HTR-8/SVneo (cell line): ENCODE measurements at places on chromosomes 6 and 20.

GRCh38 chr6:135052939-135053338, 1.7 kb downstream of the HBS1L start:
- DNase-seq: no peak

DNA sequence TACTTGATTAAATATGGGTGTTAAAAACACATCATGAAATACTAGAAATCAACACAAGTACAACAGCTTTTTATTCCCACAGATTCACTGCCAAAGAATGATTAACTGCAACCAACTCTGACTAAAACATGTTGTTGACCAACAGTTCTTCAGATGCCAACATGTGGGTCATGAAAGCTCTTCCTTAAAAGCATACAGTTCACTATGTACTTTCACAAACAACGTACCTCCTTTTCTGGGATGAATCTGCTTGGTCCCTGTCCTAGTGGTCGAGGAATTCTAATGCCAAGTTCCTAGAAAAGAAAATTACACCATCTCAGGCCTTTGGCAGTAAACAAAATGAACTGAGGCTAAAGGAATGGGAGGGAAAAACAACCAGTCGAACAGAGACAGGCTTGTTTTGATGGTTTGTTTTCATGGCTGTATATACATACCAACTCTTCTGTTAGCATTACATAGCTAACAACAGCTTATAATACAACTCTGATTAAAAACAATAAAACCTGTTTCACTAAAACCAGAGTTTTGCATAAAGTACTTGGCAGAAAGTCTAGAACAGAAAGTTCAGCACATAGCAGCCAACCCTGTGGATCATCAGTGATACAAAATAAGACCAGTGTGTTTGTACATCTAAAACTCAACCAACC, 92.5 kb downstream of the SESN1 start:
- DNase-seq: no peak

- DNase-seq: no peak
Measured at GRCh38 chr20:51554538-51555165, 12.1 kb upstream of the NFATC2 start.

DNA sequence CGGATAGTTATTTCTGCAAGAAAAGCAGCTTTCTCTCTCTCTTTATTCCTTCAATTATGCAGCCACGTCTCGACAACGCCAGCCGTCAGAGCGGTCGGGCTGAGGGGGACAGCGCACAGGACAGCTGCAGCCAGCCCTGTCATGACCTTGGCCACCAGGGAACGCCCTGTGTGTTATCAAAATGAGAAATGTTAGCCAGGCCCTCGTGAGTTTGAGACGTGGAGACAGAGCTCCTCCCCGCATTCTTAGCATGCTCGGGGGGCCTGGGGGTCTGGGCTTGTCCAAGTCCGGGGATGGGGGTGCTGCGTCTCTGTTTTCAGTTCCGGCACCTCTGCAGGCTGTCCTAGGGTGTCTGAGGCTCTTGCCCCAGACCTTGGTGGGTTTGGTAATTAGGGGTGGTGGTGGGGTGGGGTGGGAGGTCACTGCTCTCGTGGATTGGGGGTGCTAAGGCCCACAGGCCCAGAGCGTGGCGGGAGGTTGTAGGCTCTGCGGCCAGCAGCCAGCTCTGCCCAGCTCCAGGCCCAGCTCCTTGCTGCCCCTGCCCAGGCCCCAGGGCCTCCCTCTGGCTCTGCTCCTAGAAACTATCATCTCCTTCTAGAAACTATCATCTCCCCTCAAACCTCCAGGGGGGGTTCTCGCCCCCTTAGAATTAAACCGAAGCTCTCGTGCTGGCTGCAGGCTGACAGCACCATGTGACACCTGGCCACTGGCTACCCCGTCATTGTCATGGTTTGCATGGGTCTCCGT, 54.3 kb upstream of the GATA5 start:
- no peak for DNase-seq

- DNase-seq: no peak
Measured at GRCh38 chr6:4383910-4384638, 248.7 kb upstream of the ECI2 start.

DNA sequence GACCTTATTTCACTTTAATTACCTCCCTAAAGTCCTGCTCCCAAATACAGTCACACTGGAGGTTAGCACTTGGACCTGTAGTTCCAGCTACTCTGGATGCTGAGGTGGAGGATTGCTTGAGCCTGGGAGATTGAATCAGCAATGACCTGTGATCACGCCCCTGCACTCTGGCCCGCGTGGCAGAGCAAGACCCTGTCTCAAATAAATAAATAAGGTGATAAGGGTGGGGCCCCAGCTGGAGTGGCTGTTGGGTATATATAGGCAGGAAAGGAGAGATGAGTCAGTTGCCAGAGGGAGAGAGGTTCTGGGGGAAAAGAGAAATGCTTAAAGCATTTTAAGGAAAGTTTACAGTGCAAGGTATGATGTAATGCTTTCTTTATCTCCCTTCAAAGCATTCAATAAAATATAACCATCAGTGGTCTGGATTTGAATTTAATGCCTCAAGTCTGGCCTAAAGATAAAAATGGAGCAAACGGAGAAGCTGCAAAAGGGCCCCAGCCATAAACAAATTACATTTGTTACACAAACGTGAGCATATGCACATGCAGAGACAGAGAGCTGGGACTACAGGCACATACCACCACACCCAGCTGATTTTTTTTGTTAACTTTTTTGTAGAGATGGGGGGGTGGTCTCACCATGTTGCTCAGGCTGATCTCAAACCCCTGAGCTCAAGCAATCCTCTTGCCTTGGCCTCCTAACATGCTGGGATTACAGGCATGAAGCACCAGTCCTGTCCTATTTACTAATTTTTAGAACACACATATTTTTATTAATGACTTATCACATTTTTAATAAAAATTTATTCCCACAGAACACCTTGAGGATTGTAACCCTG, 6.1 kb upstream of the PM20D2 start:
- DNase-seq: no peak

DNA sequence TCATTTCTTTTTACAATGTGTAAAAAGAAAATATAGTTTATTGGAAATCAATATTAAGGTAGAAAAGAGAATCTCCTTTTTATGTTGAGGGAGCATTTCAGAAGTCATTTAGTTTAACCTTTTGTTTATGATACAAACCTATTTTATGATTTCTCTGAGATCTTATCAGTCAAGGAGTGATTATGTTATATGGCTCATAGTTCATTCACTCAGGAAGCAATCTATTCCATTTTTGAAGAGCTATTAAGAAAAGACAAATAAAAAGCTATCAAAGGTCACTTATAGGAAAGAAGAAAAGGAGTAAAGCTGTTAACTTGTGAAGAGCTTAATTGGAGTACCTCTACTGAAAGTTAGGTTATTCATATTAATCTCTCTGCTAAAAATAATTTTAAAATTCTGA, 526.6 kb upstream of the JAG1 start:
- no peak for DNase-seq

GRCh38 chr6:132814716-132815570, 574 bp downstream of the RPS12 start:
- no peak for DNase-seq

DNA sequence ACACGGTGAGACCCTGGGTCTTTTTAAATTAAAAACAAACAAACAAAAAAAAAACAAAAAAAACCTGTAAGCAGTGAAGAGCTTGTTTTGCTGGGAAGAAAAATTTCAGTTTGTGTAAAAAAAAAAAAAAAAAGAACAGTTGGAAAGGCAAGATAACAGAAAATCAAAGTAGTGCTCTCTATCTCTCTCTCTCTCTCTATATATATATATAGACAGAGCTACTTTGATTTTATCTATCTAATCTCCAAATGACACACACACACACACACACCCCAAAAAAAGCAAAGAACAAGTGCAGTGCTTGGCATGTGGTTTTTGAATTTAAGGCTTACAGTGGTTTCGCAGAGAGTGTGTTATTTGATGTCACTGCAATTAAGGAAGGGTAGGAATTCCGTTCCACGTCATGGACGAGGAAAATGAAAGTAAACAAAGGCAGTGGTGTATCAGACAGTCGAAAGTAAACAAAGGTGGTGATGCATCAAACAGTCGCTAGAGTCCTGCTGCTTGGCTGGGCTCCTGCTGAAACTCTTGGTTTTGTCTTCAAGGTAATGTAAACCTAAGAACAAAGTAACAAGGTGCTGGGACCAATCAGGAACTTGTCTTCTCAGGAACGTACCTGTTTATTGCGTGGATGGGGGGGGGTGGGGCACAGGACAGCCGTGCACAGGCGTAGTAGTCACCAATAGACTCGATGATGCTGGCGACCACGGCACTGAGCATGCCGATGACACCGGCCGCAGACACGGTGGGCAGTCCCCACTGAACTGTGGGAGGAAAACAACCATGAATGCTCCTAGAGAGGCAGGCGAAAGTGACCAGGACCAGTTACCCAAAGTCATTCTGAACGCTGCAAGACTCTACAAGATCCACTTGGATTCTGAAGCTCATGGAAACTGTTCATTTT, 131.8 kb downstream of the SLC23A2 start:
- no peak for DNase-seq

DNA sequence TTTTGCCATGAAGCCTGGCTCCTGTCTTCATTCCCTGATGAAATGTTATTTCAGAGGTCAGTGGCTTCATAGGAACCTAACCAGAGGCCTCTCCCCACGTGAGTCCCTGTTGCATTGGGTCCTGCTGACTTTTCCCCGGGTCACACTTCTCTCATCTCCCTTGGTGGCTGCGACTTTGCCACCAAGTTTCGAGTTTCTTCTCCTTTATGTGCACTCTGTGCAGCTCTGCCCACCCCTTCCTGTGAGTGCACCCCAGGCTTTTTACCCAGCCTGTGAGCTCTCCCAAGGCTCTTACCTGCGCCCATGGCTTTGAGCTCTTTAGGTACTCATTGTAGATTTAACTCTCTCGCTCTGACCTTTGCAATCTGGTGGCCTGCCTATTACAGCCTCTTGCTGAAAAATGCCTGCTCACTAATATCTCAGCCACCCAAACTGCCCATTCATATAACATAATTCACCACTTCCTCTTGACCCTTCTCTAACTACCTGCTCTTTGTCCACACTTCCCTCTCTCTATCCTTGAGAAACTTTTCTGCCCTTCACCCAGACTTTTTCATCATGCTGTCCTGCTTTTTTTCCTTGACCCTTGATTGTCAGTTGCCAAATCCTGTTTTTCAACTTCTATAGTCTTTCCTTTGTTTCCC, 105.9 kb downstream of the SASH1 start:
- DNase-seq: no peak

DNA sequence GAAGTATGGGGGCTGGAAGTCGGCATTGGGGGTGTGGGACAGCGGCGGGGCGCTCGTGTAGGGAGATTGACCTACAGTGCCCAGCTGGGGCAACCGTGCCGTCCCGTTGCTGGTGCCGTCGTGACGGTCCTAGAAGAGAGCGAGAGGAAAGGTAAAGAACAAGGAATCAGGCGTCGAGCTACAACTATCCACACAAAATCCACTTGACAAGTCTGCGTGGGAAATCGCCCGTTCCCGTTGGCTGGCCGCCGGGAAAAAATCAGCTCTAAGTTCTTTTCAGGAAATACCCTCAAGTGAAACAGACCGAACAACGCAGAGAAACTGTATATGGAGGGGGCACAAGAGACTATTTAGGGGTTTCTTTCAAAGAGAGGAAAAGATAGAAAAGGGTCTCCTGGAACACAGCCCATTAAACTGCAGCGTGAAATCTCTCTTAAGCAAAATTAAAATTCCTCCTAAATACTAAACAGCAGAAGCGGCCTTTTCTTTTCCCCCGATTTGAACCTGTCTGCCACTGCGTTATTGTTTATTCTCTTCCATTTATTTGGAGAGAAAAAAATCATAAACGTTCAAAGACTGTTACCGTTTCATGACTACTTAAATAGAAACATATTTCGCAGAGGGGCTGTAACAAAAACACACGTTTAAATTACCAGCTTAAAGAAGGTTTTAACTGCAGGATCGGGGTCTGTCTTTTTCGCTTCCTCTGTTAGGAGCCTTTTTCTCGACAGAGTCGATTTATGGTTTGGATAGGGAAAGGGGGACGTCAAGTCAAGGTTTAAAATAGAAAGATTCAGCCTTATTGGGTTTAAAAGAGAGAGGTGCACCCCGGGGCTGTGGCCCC, 4.4 kb downstream of the TFAP2A start:
- DNase-seq: no peak

- no peak for DNase-seq
Measured at GRCh38 chr6:166946125-166946524, 10.2 kb downstream of the RNASET2 start.

DNA sequence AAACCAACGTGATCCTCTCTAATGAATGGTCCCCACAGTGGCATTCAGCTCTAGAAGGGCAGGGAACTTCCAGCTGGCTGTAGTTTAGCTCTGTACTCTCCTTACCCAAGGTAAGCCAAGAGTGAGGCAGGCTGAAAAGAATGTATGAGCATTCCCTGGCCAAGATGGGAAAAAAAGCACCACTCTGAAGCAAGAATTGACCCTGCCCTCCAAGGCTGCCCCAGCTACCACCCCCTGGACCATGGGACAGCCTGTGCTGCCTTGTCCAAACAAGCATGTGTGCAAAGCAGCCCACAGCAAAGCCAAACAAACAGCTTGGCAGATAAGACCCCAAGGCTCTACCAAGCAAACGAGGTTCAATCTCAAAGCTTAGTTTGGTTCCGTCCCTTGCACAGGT, 73.9 kb downstream of the GFOD1 start:
- DNase-seq: no peak

GRCh38 chr20:57959018-57959417, 249.2 kb upstream of the PMEPA1 start:
- no peak for DNase-seq

DNA sequence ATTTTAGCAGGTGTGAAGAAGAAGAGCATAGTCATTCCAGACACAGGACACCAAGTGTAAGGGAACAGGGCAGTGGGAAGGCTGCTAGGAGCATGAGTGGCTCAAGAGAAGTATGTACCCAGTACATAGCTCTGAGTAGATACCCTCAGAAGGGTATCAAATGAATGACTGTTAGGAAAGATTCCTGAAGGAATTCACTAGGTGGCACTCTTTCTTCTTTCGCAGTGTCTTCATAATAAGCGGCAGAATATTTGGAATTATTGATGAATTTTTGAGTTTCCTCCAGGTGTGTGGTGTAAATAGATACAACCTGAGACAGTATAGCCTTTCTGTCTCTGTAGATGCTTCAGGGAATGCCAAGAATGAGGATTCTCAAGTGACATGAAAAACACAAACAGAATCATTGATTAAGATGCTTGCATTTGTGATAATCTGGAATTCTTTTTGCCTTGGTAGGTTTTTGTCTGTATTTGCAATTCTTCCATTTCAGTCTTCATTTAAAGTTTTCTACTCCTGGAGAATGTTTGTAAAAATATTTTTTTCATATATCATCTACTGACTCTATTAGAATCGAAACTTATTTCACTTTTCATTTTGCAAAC, 264.3 kb upstream of the RIMS1 start:
- peak; percentile 5 for DNase-seq

DNA sequence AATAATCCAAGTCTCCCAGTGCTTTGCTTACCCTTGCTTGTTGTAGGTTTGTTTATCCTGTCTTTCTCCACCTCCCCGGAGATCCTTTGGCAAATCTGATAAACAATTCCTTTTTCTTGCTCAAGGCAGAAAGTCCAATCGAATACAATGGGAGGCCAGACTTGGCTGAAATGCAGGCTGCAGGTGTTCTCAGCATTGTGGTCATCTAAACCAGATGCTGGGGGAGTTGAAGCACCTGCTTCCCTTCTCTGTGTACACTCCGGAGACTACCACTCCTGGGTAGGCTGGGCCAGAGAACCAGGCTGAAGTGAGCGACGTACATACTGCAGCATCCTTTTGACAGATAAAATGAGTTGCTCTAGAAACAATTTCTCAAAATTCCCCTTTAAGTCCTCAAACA, 82.6 kb upstream of the PREP start:
- no peak for DNase-seq
